ENCODE measurements at places on chromosomes 4 and X.

GRCh38 chr4:133865612-133866327 is 335.8 kb downstream of the PABPC4L start:
- peak; percentile 89 for DNase-seq

DNA sequence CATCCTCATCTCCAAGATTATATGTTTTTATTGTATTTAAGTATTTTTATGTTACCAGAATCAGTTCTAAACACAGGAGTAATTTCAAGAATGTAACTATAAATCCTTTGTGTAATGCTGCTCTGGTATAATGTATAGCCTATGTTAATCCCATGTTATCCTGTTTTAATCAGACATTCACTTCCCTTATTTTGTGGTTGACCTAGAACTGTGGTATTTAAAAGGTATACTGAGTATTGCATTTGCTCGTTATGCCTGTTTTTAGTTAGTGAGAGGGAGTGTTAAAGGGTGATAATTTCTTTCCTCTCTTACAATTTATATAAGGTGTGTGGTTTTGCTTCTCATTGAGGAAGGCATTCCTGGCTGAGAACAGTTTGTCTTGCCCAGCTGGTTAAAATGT is 26.2 kb downstream of the MTM1 start:
- DNase-seq, result no peak

DNA sequence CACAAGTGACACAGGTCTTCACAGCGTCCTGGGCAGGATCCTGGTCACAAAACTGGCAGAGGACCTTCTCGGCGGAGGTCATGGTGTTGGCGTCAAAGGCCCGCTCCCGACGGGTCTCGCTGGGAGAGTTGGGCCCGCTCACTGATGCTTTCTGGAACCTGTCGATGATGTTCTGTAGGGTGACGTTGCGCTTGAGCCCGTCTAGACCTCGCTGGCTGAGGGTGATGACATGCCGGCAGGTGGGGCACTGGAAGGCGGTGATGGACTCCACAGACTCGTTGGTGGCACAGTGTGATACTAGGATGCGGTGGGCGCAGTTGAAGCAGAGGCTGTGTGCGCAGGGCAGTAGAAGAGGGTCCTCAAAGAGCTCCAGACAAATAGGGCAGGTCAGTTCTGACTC is 53.2 kb downstream of the MID1 start:
- DNase-seq, result no peak

DNA sequence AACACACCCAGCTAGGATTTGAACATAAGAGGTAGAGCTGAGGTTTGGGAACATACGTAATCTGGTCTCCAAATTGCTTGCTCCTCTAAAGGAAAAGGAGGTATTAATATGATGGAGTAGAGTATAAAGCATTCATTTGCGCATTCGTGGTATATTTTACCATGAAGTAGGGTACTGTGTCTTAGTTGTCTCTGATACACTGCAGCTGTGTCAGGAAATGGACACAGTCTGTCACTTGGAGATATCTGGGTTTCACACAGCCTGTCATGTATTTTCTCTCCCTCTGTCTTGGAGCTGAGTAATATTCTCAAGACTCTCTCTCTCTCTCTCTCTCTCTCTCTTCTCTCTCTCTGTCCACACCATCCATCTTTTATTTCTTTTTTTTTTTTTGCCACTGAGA is 274.8 kb upstream of the UGT8 start:
- DNase-seq, result no peak

GRCh38 chrX:135981668-135982067 is 3.6 kb upstream of the SLC9A6 start:
- DNase-seq, result no peak

DNA sequence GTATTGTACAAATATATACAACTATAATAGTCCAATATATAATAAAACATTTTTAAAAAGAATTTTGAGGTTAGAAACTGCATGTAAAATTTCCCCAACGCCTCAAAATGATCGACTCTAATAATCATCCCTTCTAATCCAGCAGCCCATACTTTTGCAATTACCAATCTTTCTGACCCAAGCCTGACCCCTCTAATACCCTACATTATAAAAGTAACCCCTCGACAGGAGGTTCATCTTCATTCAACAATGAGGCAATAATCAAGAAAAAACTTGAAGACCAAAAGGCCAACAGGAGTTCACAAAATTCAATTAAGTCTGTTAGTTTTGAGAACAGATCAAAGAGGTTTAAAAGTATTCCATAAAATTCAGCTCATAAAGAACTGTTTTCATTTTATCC is 393.5 kb downstream of the GPM6A start:
- DNase-seq, result no peak

GRCh38 chrX:15207994-15208393 is 61.9 kb downstream of the ASB9 start:
- DNase-seq, result no peak

GRCh38 chr4:141757287-141757686 is 120.9 kb downstream of the IL15 start:
- no peak for DNase-seq

DNA sequence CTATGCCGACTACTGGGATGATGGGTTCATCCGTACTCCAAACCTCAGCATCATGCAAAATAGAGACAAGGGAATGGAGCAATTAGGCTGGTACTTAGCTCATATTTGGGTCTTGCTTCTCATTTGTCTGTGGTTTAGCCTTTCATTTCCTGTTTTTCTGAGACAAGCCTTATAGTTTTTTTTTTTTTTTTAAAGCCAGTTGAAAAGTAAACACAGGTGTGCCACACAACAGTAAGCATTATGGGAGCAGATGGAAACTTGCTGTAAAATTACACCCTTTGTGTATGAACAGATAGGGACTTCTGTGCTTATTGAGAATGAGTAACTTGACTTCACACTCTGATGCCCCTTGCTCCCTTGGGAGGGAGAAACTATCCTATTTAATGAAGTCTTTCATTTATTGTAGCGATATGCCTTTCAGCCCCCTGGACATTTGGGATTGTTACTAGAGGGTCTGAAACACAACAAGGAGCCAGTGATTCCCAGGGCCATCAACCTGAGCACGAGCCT is 13.7 kb downstream of the RASSF6 start:
- no peak for DNase-seq

DNA sequence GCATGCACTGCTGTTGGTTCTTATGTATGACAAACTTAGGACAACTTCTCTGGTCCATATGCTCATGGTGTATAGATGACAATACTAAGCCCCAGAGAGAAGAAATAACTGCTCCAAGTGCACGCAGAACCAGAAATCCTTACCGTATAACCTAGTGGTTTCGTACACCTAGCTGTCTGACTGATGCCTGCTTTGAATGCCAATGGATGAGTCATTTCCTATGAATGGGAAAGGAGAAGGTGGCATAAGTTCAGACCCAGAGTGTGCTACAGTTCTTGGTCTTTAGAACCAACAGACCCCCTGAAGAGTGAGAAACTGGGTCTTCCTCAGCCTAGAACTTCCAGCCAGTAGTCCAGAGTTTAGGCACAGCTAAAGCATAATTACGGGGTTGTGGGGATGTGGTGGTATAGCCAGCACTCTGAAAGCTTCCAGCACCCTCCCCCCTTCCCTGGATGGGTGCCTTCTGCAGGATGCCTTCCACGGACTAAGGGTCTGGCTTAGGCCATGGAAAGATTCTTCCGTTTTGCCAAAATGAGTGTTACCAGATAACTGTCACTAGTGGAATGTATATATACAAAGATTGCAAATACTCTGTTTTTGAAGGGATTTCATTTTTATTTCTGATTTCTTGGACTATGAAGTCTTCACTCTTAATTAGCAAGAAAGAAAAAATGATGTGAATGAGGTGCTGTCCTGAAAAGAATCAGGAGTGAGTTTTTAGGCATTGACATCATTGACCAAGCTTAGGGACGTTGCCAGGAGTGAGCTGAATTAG is 84.6 kb upstream of the PACRGL start:
- DNase-seq, result no peak

DNA sequence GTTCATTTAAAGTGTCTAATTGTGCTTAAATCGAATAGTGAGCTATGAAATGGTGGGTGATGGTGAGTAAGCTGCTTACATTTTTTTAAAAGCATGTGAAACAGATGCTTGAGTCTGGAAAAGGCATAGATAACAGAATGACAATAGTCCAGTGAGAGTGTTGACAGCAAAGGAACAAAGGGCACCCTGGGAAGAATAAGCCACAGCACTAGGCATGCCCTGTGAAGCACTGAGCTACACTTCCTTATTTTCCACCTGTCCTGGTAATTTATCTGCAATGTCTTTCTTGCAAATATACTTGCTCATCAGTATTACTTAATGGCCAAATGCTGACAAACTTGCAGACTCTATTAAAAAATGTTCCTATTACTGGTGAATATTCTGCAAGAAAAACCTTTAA is 168.7 kb downstream of the PRDM5 start:
- no peak for DNase-seq

DNA sequence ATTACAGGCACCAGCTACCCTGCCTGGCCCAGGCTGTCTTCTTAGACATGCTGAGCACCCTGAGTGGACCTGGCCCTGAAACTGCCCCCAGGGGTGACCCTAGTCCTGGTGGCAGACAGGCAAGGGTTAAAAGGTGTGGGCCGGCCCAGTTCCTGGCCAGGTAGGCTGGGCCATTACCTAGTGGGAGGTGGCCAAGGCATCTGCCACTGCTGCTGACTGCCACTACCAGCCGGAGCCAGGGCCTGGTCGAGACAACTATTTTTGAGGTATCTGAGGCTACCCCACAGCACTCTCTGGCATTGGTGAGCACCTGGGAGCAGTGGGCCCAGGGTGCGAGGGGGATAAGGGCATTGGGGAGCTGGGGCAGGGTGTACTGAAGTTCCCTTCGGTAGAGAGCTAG is at the start of gene CCDC120:
Gene CCDC120 (plus strand): TSS at position 206 of the 400 bp plus-strand sequence. CDS start 3,043 bp downstream, outside the sequence.
- DNase-seq, result no peak

Measured in HS-5 (cell line).